SK-N-SH (cell line): ENCODE measurements at places on chromosomes 7 and 10. TPM values are rescaled to one million over a fixed set of nuclear protein-coding genes. Genes with fewer than 3 reads are reported as not detected.

GRCh38 chr7:20310301-20310700 is 20.4 kb upstream of the ITGB8 start:
- no peak for DNase-seq

- DNase-seq, result no peak
Measured at GRCh38 chr10:95254629-95255028, 36.2 kb downstream of the PDLIM1 start.

GRCh38 chr10:99520040-99520846 is 12.5 kb upstream of the NKX2-3 start:
- DNase-seq, result peak; percentile 15

GRCh38 chr10:132283604-132284382 is 24.0 kb downstream of the STK32C start:
- DNase-seq, result no peak

The C10orf62 gene
- 0.07 and 0.19 TPM in 2 replicates for polyA plus RNA-seq

The PLXNA4 gene
- 2.4 and 3.0 TPM in 2 replicates for polyA plus RNA-seq

DNA sequence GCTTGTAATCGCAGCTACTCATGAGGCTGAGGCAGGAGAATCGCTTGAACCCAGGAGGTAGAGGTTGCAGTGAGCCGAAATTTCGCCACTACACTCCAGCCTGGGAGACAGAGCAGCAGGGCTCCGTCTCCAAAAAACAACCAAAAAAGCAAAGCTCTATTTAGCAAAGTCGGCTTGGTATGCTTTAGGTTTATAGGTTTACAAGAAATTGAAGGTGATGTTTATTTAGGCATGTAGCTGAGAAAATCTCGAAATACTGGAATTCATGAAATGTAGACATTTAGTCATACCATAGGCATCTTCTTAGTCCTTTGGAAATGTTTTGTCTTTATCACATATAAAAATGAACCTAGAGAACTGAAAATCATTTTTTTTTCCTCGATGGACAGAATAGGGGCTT is 453.8 kb upstream of the ANKRD30A start:
- no peak for DNase-seq

- no peak for DNase-seq
Measured at GRCh38 chr7:54841772-54842697, 83.0 kb upstream of the SEC61G start.

The ASB4 gene
- polyA plus RNA-seq, result not detected in 2 replicates

DNA sequence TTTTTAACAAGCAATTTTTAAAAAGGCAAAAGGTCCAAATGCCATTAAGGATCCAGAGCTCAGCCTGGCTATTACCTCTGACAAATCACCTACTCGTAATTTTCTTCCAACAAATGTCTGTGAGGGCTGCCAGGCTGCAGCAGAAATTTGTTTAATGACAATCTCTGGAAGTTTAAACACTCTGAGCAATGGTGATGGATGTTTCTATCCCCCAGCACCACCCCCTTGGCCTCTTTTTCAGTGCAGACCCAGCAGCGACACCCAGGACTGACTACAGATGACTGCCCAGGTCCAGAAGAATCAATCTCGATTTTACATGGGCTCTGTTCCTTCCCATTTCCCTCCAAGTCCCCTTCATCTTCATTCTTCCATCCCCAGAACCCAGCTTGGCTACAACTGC is 201.4 kb upstream of the AOAH start:
- DNase-seq, result peak; percentile 47

- DNase-seq, result peak; percentile 25
Measured at GRCh38 chr10:92544296-92544695, 29.6 kb downstream of the IDE start.

DNA sequence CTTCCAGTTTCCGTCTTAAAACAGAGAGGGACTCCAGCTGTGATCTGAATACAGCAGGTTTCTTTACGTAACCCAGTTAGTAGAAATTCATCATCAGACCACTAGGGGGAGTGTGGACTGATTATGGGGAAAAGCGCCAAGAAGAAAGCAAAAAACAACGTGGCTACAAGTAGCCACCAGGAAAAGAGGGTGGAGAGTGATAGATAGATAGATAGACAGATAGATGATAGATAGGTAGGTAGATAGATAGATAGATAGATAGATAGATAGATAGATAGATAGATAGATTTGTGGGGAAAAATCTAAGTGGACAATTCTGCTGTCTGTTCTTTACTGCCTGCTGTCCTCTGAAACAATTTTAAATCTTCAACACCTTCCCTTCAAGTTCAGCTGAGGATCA is 12.7 kb upstream of the AKR1B10 start:
- peak; percentile 68 for DNase-seq

DNA sequence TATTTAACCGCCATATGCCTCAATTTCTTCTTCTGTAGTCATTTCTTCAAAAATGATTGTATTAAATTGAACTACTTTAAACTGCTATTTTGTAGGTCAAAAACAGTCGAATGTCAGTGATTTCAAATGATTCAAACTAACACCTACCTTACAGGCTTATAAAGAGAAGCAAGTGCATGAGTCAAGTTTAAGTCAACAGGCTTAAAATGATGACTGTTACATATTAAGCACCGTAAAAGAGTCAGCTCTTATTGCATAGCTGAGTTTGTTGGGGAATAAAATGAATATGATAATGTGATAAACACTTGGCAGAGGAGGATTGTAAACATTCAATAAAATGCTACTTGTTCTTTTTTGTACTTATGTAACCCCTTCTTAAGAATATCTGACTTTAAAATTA is 90.1 kb upstream of the ANKRD1 start:
- DNase-seq, result no peak

DNA sequence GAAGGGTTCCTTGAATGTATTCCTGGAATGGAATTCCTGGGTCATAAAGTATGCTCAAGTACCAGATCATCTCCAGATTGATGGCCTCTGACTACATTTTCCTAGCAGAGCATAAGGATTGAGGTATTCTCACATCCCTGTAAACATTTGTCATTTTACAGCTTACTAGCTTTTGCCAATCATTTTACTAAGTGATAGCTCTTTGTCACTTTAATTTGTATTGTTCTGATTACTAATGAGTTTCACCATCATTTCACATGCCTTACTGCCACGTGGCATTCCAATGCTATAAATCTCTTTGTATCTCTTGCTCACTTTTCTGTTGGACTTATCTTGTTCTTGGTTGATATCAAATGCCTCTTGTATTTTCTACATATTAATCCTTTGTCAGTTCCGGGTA is 68.6 kb upstream of the CACNB2 start:
- DNase-seq, result no peak

- DNase-seq, result peak; percentile 70
Measured at GRCh38 chr10:100359030-100359432, 12.0 kb downstream of the SCD start.

DNA sequence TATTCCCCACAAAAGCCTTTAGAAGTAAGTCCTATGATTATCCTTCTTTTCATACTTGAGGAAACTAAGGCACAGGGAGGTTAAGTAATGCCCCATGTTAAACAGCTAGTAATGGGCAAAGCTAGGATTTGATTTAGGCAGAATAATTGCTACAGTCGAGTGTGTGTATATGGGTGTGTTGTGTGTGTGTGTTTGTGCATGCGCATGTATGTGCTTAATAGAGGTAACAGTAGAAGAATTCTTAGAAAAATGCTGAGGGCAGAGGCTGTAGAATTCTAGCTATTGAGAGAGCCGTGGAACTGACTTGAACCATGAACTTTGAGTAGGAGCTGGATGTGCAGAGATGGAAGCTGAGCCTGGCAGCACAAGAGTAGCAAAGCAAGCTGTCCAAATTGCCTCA is 131.3 kb upstream of the WNT16 start:
- no peak for DNase-seq

The MLXIPL gene
- 0.21 and 0.32 TPM in 2 replicates for polyA plus RNA-seq

- DNase-seq, result no peak
Measured at GRCh38 chr7:14095233-14095950, 105.9 kb upstream of the ETV1 start.

The GNAI1 gene
- 67.4 and 69.1 TPM in 2 replicates for polyA plus RNA-seq

DNA sequence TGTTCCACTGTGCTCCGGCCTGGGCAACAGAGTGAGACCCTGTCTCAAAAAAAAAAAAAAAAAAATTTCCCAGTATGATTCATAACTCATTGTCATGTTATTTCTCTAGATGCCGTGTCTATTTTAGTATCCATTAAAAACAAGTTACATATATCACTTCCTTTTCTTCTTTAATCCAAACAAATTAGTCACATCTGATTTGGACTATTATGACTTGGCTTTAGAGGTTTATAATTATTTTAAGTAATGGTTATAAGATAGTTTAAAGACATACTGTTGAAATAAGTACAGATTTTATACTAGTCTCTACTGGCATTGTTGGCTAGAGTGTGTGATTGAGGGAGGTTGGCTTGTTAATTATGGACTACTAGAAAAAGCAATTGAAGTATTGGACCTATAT is 53.3 kb downstream of the ZMYND11 start:
- no peak for DNase-seq

DNA sequence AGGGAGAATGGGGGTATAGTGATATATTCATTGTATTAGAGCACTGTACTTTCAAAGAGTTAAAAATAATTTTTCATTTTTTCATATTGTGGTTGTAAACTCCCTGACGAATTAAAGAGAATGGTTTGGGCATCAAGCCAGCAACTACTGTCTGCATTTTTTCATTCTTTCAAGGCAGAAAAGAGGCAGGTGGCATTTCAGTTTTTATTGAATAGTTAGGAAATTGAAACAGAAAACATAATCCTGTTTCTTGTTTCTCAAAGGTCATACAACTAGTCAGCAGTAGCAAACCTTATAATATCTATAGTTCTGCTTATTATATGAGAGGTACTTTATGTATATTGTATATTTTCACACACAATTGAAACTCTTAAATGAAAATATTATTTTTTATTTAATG is 303.9 kb upstream of the KCND2 start:
- DNase-seq, result no peak

The ZNF107 gene
- 1.9 and 2.0 TPM in 2 replicates for polyA plus RNA-seq

The NFE2L3 gene
- polyA plus RNA-seq, result 36.1 and 50.8 TPM in 2 replicates

The ACTL6B gene
- polyA plus RNA-seq, result 0.67 and 0.93 TPM in 2 replicates

- no peak for DNase-seq
Measured at GRCh38 chr7:148589640-148590039, 926 bp upstream of the C7orf33 start.

The RHOBTB1 gene
- 10.5 and 13.8 TPM in 2 replicates for polyA plus RNA-seq

DNA sequence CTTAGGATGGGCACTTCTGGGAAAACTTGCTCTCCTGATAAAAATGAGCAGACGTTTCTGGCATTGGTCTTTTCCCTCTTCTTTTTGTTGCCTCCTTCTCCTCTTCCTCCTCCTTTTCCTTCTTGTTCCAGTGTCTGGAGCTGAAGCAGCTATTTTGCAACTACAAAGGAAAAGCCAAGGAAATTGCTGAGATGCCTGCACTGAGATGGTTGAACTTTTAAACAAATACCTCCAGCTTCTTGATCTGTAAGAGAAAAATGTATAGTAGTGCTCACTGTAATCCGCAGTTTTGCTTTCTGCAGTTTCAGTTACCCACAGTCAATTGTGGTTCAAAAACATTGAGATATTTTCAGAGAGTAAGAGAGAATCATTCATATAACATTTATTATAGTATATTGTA is 7.5 kb upstream of the SND1 start:
- DNase-seq, result no peak

The PIK3CG gene
- polyA plus RNA-seq, result not detected in 2 replicates

DNA sequence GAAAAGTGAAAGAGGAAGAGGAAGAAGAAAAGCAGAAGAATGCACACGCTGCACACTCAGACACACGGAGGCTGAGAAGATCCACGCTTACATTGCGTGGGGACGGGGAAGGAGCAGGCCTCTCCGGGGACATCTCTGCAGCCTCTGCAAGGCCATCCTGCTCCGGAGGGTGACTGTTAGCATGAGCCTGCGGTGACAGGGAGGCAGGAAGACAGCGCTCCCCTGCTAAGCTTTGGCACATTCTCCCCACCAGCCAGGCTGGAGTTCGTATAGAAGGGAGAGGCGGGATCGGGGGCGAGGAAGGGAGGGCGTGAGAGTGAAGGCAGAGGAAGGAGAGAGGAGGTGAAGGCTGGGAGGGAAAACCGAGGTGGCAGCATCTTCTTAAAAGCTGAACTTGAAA is 366.0 kb upstream of the SHH start:
- DNase-seq, result no peak

The LRRC4 gene
- 0.44 and 0.58 TPM in 2 replicates for polyA plus RNA-seq

The BMPER gene
- 18.2 and 20.0 TPM in 2 replicates for polyA plus RNA-seq

DNA sequence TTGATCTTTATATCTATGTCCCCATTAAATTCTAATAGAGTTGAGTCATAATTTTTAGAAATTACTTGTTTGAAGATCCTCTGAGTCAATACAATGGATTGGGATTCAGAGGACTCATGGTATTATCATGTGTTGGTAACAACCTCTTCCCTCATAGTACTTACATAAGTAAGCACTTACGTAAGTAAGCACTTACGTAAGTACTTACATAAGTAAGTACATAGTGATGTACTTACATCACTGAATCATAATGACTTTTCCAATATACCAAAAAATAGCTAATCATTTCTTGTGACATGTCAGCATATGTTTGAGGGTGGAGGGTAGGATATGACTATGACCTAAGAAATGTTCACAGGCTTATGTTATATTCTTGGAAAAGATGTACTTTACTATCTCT is 740.5 kb downstream of the SORCS1 start:
- DNase-seq, result no peak

GRCh38 chr7:27740449-27741086 is 606 bp downstream of the TAX1BP1 start:
- peak; percentile 80 for DNase-seq

- DNase-seq, result no peak
Measured at GRCh38 chr10:114021717-114022680, 21.7 kb upstream of the ADRB1 start.

The NPFFR1 gene
- not detected in 2 replicates for polyA plus RNA-seq

GRCh38 chr7:104328296-104328969 is at the start of gene LHFPL3:
Gene LHFPL3, plus strand, starts transcription at chr7:104328603.
- peak; percentile 79 for DNase-seq

GRCh38 chr10:128875956-128876736 is 590.9 kb upstream of the MGMT start:
- DNase-seq, result no peak

GRCh38 chr10:24457661-24458318 is 248.9 kb downstream of the KIAA1217 start:
- no peak for DNase-seq

The ARHGEF35 gene
- 0.02 TPM in 1 of 2 replicates, not detected in the other for polyA plus RNA-seq
